ENCODE measurements at places on chromosomes 6 and 20.

GRCh38 chr6:96925290-96925687 lies 761 bp downstream of the KLHL32 start:
- no peak for DNase-seq

DNA sequence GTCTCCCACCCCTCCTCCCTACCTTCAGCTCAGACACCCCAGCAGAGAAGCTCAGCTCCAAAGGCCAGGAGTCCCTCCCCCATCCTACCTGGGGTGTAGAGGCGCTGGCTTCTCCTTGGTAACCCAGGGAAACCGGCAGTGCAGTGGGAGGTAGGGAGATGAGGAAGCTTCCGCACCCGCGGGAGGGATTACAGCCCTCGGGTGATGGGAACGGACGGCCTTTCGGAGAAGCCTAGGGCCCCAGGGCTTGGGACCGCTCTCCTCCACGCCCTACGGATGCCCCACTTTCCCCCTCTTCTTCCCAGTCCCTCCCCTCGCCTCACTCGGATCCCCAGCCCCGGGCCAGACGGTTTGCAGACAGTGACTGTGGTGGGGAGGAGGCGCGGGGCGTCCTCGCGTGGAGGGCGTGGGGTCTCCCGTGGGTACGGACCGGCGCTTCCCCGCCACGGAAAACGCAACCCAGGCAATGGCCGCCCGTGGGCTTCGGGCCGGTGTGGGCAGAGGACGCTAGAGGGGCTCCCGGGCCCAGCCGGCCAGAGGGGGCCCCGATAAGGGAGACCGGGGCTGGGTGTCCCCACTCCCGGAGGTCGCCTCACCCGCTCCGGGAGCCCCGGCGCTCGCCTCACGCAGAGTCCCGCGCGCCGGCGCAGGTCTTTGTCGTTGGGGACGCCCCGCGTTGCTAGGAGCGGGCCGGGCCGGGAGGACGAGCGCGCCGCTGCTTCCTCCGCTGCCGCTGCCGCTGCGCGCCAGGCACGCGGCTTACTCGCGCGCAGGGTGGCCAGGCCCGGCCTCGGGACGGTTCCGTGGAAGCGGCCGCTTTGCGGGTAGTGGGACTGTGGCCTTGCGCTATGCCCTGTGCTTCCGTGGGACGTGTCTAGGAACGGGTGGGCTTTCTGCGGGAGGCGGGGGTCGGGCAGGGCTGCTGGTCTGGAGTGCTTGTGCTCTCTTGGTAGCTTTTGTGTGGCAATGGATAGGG lies 15.8 kb downstream of the AARS2 start:
- DNase-seq = peak; percentile 38

DNA sequence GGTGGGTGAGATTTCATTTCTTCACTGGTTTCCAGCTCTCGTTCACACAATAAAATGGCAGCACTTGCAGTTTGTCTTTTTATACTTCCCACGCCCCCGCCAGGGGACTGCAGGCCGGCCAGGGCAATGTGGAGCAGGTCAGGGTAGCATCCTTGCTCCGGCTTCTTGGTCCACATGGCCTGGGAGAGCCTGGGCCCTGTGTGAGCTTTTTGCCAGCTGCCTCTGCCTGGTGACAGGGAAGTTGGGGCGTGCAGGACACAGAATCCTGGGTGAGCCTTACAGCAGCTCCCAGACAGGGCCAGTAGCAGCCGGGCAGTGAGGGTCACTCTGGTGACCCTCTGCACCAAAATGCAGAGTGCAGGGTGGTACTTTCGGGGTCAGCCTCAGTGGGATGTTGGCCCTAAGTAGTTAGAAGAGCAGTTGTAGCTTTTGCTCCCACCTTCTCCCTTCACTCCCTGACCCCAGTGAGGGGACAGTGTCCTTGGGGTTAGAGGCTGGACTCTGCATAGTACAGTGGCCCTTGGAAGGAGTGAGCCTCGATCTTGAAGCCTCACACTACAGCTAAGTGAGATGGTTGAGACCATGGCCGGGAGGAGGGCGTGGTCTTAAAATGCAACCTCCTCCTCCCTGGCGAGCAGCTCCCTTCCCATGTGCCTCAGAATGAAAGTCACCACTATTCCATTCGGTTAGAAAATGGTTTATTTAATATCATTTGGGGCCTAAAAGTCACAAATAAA lies 23.8 kb downstream of the PYGB start:
- DNase-seq = no peak

DNA sequence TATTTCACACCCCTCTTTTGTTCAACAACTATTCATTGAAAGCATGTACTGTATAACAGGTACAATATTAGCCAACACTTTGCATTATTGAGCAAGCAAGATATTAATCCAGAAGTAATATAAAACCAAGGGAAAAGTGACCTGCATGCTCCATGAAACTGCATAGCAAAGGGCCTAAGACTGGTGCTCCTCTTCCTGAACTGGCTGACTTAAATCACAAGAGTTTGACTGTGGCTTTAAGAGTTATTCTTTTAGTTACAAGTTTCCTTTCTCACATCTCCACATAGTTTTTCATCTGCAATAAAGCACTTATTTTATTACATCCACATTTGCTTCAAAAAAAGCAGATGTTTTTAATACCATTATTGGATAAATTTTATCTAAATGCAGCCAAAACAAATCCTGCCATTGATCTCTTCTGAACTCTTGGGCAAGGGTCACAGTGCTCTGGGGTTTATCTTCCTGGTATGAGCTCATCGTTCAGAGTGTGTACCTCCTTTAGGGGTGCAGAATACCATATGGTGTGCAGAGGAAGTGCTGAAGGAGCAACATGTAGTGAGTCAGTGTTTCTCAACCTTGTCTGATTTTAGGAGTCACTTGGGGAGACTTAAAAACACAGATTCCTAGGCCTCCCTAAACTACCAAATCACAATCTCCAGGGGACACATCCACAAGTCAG lies 1225.9 kb upstream of the MAP3K7 start:
- DNase-seq = peak; percentile 20

Measured in mesenchymal stem cell (in vitro differentiated cells and primary cell).